Thymus (tissue), 14 donors: ENCODE measurements at places on chromosomes 6 and 20. TPM values are rescaled to one million over a fixed set of nuclear protein-coding genes. Genes with fewer than 3 reads are reported as not detected.

- DNase-seq = no peak
Observed at GRCh38 chr6:46350714-46351113, 140.5 kb downstream of the RCAN2 start.

- DNase-seq = no peak
Observed at GRCh38 chr6:134352786-134353480, 35.0 kb upstream of the SGK1 start.

DNA sequence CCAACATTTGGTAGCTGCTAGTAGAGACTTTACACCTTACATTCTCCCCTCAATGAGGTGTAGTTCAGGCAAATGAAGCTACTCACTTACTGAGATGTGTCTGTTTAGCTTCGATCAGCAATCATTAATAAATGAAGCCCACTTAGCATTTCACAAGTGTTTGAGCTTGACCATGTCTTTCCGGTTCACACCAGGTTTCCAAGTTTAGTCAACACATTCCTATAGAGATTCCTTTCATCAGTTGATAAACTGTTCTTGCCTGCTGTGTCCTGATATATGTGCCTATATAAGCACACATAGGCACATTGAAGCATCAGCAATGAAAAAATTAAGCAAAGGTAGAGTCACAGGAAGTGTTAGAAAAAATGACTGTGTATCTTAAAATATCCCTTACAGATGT, 150.0 kb downstream of the BTBD3 start:
- no peak for DNase-seq

DNA sequence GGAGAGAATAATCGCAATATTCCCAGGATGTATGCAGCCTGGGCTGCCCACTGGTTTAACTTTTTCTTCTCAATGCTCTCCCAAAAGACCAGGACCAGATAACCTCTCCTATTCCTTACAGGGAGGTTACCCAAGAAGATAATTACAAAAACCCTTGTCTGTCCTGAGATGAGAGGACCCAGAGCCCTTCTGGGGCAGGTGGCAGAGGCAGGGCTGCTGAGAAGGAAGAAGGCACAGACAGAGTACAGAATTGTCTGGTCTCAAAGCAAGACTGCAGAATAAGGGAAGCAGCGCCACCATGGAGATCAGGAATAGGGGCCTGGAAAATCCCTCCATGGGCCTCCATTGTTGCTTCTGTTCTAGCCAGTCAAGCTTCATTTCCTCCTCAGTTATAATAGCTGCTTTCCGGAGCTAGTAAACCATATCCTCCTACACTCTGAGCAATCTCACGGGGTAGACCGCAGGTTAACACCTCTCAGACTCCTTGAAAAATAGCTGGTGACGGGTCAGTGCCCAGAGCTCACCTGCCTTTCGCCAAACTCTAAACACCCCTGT, 463 bp upstream of the HLA-DMB start:
- peak; percentile 24 for DNase-seq

- no peak for DNase-seq
Observed at GRCh38 chr20:32891926-32892660, 33.4 kb downstream of the EFCAB8 start.

GRCh38 chr6:138403324-138403800, 661 bp upstream of the HEBP2 start:
- peak; percentile 33 for DNase-seq

DNA sequence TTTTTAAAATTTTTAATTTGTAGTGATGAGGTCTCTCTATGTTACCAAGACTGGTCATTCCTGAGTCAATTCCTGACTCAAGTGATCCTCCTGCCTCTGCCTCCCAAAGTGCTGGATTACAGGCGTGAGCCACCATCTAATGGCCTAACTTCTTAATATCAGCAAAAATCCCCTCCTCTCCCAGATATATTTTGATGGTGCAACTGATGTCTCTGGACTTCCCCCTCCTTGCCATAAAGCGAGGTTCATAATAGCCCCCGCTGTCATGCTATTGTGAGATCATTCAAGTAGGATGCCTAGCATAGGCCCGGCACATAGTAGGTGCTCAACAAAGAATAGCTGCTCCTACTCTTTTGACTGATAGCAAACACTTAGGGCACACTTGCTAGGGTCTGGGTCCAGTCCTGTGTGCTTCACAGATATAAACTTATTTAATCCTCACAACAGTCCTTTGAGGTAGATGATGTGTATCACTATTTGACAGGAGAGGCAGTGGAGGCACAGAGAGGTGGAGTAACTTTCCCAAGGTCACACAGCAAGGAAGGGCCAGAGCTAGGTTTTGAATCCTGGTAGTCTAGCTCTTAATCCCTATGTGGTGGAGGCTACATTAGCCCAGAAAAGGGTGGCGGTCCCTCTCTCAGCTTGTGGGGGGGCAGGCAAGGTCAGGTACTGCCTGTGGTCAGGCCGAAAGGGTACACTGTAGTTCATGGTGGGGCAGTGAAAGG, 14.6 kb downstream of the SRC start:
- DNase-seq = no peak

DNA sequence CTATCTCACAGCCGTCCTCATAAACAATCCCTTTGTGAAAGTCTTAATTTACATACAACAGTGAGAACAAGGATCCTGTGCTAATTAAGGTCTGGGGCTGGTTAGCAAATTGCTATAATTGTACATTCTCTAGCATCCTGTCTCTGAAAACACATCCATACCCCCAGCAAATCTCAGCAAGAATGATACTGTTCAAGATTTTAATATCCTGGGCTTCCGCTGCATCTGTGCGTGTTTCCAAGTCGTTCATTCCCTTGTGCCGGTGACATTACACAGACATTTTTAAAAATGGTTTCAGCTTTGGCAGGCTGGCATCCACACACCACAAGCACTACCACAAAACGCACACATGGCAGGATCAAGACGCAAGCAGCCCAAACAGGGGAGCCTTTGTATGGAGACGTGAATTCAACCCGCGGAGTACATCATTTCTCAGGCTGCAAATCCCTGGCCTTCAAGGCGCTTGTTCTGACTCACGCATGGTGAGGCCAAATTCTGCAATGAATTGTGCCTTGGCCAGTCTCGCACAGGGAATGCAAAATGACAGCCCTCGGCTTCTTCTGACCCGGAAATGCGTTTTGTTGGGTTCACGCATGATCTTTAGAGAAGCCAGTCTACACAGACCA, 20.3 kb downstream of the ZMYND8 start:
- DNase-seq = no peak

DNA sequence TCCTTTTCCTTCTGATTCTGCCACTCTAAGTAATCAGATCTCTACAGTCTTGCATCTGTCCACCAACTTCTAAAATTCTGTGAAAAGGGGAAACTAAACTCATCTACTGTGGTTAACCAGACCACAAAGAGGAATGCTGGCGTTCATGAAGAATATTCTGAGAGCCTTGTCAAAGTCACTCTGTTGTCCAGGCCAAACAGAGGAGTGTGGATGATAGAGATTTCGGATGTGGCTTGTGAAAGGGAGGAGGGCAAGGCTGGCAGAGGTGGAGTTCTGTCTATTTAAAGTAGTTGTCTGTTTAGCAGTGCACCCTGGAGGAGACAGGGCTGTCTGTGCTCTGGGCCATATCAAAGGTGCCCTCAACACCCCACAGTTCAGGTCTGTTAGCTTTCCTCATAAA, 33.9 kb downstream of the CCN2 start:
- no peak for DNase-seq

Gene CBFA2T2
- total RNA-seq = 6.4 TPM

DNA sequence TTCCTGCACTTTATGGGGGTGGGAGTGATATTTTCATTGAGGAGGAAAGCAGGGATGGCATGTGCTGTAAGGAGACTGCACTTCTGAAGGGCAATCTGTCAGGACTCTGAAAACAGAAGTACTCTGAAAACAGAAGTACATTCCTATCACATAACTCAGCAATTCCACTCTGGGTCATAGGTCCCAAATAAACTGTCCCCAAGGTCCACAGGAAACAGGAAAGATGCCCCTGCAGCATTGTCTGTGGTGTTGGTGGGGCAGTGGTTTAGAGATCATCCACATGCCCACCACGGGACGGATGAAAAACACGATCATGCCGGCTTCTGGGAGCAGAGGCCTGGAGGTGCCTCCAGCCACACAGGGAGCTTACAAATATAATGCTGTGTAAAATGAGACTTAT, 150.3 kb downstream of the OTOR start:
- DNase-seq = no peak

GRCh38 chr6:6856538-6857523, 250.9 kb upstream of the RREB1 start:
- peak; percentile 56 for DNase-seq

Gene SNX3
- 156 TPM for total RNA-seq
